Renal cortex interstitium (tissue), 15 donors: ENCODE measurements at places on chromosomes 5 and 9.

DNA sequence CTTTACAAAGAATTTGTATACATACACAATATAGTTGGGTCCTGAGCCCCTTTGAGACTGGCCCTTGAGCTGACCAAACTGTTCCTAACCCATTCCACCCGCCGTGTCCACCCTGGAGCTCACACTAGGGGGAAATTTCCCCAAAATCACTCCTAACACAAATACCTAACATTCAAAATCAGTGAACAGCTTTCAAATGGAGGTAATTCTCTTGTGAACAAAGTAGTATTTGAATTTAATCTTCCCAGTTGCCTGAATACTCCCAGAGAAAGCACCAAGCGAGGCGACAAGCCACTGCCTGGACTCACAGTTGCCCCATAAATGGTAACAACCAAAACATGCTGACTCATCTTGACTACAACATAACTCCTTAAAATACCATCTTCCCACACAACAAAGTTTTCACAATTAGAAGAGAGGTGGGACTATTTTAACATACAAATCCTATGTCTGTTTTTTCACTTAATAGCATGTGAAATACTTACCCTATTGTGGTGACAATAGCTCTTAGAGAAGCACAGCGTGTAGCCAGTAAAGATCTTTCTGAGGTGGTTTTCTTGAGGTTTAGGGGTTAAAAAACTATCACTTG is 31.7 kb upstream of the SCAMP1 start:
- DNase-seq = no peak

GRCh38 chr5:76870046-76870445 is 20.2 kb downstream of the S100Z start:
- DNase-seq = no peak

GRCh38 chr9:133696071-133696472 is 42.1 kb downstream of the SARDH start:
- no peak for DNase-seq

GRCh38 chr9:77731008-77731698 is 83.0 kb upstream of the GNA14 start:
- no peak for DNase-seq

DNA sequence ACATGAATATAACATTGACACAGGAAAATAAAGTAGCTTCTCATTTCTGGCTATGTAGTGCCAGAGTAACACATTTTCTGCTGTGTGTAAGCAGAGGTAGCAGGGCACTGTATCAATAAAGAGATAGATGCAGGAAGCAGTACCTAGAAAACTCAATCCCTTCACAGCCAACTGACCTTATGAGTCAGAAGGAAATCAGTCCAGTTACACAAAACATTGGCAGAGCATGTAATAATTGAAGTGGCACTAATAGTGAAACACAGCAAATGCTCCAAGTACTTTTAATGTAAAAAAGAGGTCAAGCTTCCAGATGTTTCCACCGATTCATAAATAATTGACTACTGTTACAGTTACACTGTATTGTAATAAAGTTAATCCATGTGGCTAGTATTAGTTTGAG is 706.6 kb downstream of the EFNA5 start:
- DNase-seq = no peak
